ENCODE measurements at places on chromosomes 1 and 21. TPM values are rescaled to one million over a fixed set of nuclear protein-coding genes. Genes with fewer than 3 reads are reported as not detected.

DNA sequence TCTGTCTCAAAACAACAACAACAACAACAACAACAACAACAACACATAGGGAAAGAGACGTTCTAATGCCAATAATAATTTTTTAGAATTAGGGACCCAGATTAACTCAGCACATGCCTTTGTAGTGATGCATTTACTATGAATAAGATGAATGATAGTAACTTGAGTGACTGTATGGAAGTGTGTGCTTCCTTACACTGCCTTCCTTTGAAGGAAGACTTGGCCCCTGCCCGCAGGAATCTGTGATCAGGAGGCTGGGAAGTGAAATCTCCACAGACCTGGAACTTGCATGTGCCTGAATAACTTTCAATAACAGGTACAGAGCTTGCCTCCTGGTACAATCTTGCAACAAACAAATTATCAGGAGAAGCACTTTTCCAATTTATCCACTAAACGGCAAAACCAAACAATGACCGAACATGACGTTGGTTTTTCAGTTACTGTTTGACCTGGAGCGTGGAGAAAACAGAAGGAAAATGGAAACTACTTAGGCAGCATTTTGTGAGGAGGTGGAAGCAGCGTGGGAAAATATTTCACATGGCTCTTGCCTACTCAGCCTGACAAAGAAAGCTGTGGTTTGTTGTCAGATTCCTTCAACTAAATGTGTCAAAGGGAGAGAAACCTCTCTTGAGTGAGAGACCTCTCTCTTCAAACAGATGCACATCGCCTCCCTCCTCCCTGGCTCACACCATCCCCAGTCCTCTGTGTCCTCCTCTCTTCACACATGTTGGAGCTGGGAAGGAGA, 10.1 kb upstream of the ABCA4 start:
- no peak for DNase-seq

GRCh38 chr1:11664336-11665065, 501 bp downstream of the FBXO6 start:
- peak; percentile 63 for DNase-seq

DNA sequence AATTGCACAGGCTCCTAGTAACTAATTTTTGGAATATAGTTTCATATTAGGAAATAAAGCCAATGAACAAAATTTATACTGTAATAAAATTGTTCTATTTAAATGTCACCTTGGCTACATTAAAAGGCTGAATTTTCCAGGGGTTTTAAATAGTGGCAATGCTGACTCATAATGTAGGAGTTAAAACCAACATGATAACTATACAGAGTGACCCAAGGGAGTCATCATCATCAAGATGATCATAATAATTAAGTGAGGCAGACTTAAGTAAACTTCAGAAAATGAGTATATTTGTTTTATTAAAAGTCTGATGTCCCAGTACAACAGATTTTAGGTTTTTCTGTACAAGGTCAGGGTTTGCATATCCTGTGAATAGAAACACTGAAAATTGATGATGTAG, 183.4 kb downstream of the PLPPR4 start:
- no peak for DNase-seq

GRCh38 chr21:39348040-39348354, 891 bp downstream of the HMGN1 start:
- DNase-seq = no peak

DNA sequence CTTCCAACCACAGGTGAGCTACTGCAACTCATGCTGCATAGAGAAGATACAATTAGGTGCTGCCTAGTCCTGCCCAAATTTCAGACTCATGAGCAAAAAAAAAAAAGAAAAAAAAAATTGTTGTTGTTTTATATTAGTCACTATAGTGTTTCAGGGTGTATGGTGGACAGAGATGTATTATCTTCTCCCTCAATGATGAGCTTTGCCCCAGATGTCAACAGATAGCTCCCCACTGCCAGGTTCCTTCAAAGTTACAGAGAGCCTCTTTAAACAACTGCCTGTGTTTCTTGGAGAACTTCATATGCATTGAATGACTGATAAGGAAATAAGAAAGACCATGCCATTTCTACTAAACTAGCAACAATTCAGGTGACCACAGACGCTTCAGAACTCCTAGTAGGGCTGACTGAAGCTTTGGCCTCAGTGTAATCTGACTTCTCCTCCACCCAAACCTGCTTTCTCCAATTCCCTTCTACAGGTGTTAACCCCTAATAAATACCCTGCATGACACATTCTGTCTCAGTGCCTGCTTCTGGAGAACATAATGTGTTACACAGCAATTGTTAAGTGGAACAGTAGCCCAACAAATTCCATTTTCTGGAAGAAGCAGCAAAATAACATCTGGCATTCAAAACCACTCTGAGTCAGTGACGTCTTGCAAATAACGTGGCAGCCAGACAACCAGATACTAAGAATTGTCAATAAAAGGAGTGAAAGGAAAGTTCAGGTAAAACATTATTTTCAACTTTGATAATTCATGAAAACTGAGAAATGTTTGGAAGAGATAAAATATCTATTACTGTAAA, 147.7 kb downstream of the CDC42BPA start:
- no peak for DNase-seq

DNA sequence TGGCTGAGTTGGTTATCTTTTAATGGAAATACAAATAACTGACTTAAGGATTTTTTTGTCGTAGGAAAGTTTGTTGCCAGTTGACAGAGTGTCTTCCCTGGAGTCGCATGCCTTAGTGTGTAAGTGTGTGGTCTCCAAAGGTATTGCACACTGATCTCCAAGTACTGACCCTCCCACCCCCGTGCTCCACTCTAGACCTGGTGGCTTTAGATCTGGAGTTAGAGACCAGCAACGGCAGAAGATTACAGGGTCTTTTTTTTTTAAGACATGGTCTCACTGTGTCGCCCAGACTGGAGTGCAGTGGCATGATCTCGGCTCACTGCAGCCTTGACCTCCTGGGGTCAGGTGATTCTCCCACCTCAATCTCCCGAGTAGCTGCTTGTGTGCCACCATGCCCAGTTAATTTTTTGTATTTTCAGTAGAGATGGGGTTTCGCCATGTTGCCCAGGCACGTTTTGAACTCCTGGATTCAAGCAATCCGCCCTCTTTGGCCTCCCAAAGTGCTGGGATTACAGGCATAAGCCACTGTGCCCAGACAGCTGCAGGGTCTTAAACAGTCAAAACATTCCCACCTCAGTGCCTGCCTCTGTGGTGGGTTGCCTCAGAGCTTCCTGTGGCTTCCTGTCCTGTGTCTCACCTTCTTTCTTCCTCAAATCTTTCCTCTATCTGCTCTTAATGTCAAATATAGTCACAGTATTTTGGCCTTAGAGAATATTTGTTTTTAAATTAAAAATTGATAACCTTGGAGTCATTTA, 6.9 kb downstream of the TRAPPC10 start:
- DNase-seq = no peak

GRCh38 chr1:233166896-233167295, 128.6 kb downstream of the PCNX2 start:
- DNase-seq = no peak

DNA sequence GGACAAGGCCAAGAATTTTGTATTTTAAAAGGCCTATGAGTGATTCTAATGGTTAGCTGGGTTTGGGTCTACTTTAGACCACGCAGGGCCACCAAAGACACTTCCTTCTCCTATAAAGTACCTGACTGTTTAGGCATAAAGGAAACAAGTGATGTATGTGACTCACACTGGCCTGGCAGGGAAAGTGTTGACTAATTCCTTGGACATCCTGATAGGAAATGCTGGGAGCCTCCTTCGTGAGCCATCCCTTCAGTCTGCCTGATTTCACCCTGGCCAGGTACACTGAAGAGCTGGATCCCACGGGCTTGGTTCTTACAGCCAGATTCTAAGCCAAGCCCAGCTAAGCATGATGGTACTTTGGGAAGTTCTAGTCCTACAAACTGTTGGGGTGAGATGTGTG, 100.5 kb upstream of the HMGB4 start:
- no peak for DNase-seq

- peak; percentile 14 for DNase-seq
Observed at GRCh38 chr1:215793180-215793579, 226.1 kb downstream of the KCTD3 start.

UBL4B gene
- not detected for total RNA-seq

RGS13 gene
- 1.3 TPM for total RNA-seq
